Stimulated activated CD4-positive, alpha-beta T cell treated with anti-CD3 and anti-CD28 coated beads, Interleukin-15, amount 100 ng/mL, for 1 hour (primary cell): ENCODE measurements at places on chromosomes 12 and 14.

GRCh38 chr14:94581127-94581999 is at the start of gene SERPINA5:
Gene SERPINA5, plus strand, starts transcription at chr14:94581426. Its CDS starts 5,937 bp downstream, at chr14:94587363.
- DNase-seq, result no peak

- DNase-seq, result no peak
These were observed 12.5 kb downstream of the GNS start for GRCh38 chr12:64746663-64747062.

DNA sequence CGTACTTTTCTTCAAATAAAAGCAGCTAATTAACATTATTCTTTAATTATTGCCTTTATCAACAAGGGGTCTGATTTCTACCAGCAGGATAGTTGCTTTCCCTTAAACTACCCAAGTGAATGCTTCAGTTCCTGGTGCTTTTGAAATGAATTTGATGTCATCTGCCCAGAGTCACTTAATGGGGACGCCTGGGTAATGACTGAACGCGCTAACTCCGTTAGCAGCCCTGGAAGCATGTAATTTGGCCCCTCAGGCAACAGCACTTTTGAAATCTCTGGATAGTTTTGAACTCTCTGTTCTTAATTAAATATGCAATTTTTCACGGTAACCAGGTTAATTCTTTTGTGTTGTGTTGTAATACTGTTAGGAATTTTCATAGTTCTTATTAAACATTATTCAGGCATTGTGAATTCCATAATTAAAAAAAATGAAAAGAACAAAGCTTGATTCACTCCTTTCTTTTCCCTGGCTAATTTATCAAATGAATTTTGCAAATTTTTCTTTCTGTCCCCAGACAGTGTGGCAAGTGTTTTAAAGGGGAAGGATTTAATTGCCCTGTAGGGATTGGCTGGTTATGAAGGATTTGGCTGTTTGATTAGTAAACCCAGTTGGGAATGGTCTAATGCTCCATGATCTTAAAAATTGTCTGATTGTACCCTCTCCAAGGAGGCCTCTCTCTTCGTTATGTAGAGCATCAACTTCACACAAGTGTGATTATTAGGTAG is 137.5 kb upstream of the MYL2 start:
- DNase-seq, result no peak

- DNase-seq, result no peak
These were observed 16.2 kb upstream of the SMARCC2 start for GRCh38 chr12:56205445-56205844.

GRCh38 chr12:93982771-93983315 is 165.5 kb upstream of the PLXNC1 start:
- no peak for DNase-seq

- no peak for DNase-seq
These were observed 993.3 kb upstream of the TMEM132C start for GRCh38 chr12:127273626-127274025.

- no peak for DNase-seq
These were observed 42.1 kb downstream of the STXBP6 start for GRCh38 chr14:25007832-25008231.

GRCh38 chr14:101481557-101481956 is 79.7 kb upstream of the DIO3 start:
- DNase-seq, result no peak
